ENCODE measurements at places on chromosomes 1 and 21.

DNA sequence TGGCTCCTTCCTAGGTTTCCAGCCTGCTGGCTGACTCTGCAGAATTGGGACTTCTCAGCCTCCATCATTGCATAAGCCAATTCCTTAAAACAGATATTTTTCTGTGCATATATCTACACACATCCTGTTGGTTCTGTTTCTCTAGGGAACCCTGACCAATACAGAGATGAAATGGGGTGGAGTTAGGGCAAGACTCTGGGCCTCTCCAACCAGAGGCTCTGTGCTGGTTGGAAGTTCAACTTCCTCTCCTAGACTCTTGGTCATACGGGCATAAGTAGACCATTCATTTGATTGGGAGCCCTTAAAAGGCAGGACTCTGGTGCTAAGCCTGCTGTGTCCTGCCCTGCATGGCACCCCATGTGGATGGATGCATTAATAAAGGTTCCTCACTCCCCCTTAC, 55.0 kb downstream of the CNIH3 start:
- DNase-seq: no peak

GRCh38 chr1:168509875-168510791, 33.7 kb downstream of the XCL2 start:
- DNase-seq: no peak

GRCh38 chr1:91243171-91243570, 161.5 kb downstream of the HFM1 start:
- no peak for DNase-seq

GRCh38 chr1:226814751-226815537, 55.5 kb upstream of the PSEN2 start:
- no peak for DNase-seq

DNA sequence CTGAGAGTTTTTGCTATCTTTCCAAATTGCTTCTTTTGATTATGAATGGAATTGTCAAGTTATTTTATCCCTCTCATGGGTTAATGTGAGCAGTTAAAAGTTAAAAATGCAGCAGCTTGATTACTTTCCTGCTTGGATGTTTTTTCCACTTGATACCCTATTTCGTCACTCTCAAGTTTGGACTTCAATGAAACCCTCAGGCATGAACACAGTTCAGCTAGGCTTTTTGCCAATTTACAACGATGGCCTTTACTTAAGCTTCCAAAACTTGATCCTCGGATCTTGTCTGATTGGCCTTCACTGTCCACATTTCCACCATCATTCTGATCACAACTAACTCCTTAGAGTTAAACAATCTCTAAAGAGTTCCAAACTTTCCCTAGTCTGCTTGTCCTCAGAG, 752.4 kb upstream of the PRMT6 start:
- DNase-seq: no peak

DNA sequence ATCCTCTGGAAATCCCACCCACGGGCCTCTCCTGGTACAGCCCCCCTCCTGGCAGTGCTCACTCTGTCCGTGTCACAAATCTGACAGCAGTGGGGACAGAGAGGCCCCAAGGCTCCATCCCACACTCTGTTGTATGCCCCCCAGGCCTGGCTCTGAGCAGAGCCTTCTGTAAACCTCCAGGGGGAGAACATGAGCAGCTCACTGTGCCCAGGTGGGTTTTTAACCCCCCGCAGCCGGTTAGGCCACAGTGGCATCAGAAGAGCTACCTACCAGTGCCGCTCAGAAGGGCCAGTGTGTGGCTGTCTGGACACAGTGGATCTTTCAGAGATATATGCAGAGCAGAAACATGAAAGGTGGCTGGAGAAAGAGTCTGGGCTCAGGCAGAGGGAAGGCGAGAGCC, 12.0 kb upstream of the GPR153 start:
- DNase-seq: no peak

DNA sequence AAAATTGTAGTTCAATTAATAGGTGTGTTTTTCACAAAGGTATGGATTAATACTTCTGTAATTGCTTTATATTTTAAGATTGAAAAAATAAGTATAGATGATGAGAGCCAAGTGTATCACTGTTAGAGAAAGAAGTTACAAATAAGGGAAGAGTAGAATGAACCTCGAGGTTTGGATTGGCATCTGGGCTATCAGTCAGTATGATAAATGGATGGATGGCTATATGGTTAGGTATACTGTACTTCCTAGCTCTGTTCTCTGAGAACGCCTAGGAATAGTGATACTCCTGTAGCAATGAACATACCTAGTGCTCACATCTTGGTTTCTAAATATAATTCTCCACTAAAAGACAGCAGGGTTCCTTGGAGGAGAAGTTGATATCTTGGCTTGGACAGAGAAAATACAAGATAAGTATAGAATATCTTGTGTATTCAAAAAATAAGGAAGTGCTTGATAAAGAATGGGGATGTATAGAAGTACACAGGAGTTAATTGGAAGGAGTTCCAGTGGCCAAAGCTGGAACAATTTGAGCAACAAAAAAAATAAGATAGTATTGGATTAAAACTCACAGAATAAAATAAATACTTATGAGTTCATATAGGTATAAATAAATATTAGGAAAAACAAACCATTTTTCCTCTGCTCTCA, 12.4 kb downstream of the IPO9 start:
- DNase-seq: no peak

- DNase-seq: peak; percentile 70
Measured at GRCh38 chr1:16032388-16033102, 10.7 kb downstream of the CLCNKA start.

GRCh38 chr1:218665221-218665620, 320.1 kb downstream of the TGFB2 start:
- no peak for DNase-seq

DNA sequence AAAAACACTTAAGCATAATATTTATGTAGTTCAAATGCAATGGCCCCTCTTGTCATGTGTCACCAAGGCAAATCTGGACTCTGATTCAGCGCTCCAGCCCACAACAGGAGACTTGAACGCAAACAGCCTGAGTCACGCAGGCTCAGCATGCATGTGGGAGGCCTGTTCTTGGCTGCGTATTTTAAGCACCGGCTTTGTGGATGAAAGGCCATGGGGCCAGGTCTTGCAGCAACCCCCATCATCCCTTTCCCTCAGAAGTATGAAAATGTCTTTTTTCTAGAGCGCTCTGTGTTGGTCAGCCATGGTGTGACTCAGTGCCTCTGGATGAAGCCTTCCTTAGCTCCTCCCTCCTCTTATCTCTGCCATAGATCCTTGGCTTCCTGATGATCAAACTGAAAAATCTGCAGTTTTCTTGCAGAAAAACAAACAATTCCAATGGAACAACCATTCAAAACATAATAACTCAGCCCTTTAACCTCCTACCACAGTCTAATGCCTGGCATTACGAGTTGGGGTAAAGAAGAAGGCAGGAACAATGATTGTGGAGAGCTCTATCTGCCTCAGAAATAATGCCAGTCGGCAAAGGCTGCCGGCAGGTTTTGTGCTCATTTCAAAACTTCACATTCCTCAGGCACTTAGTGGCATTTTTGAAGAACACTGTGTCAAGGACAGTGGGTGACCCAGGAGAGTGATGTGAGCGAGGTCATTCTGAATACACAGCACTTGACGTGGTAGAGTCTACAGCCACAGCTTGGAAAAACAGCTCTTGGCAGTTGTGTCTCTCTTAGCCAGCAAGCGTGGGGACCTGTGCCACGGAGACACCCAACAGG, 167.5 kb downstream of the CLIC6 start:
- peak; percentile 45 for DNase-seq

- DNase-seq: no peak
Measured at GRCh38 chr21:44377201-44377921, 23.9 kb downstream of the TRPM2 start.

DNA sequence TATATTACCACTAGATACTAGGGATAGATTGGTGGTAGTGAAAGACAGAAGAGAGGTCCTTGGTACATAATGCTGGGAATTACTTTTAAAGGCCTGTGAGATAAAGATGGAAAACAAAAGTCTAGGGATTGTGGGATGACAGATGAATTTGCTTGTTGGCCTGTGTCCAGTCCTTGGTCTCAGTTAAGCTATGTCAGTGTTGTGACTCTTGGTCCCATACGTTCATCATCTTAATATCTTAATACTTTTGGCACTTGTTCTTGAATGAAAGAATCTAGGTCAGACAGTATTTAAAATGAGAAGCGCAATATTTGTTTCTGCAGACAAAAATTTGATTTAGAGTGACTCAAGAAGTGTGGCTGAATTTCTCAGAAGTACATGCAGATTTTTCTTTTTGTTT, 7.6 kb downstream of the RPL5 start:
- no peak for DNase-seq

GRCh38 chr21:14591882-14592281, 45.8 kb upstream of the SAMSN1 start:
- DNase-seq: no peak

GRCh38 chr1:156707417-156708217, 2.2 kb upstream of the CRABP2 start:
- no peak for DNase-seq

DNA sequence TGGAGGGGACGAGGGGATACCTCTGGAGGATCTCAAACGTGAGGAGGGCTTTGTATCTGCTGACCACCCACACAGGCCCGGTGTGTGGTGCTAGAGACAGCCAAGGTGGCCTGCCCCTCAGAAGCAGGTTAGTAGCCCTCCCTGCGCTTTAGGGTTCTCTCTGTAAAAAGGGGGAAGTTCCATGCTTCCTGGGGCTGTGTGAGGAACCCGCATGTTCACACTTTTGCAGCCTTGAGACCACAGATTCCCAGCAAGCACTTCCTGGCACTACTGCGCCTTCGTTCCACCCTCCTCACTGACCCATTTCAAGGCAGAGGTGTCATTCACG, 7.9 kb upstream of the GUCA2B start:
- no peak for DNase-seq

DNA sequence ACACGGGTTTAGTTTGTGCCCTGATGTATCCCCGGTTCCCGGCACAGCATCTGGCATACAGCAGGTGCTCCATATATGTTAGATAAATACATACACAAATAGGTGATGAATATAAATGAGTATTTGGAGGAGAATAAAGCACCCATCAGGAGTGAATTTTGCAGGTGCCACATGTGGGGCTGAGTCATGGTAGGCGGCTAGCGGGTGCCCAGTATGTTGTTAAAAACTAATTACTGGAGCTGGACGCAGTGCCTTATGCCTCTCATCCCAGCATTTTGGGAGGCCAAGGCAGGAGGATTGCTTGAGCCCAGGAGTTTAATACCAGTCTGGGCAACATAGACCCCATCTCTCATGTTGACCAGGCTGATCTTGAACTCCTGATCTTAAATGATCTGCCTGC, 16.7 kb upstream of the WASF2 start:
- DNase-seq: no peak

GRCh38 chr1:27400082-27400962, 7.9 kb downstream of the GPR3 start:
- DNase-seq: no peak

- no peak for DNase-seq
Measured at GRCh38 chr1:12457771-12458170, 160.2 kb downstream of the DHRS3 start.

GRCh38 chr21:15480160-15480559, 249.6 kb upstream of the USP25 start:
- DNase-seq: peak; percentile 19

GRCh38 chr21:30234643-30235042, 18.7 kb upstream of the CLDN8 start:
- no peak for DNase-seq
